ACHN (cell line): ENCODE measurements at places on chromosomes 11 and 22.
A peak's percentile ranks its signal among the peaks of the same experiment; 100 is the strongest.

DNA sequence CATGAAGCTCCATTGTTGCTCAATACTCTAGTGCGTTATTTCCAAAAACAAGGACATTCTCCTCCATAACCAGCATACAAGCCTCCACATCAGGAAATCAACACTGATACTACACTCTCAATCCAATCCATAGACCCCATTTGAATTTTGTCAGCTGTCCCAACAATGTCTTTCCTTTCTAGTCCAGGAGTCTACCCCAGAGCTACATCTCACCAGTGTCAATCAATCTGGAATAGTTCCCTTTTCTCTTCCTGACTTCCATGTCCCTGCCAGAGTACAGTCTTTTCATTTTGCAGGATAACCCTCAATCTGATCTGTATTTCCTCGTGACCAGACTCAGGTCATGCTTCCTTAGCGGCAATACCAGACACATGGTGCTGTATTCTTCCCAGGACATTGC is 43.0 kb downstream of the TCF20 start:
- DNase-seq, result no peak

DNA sequence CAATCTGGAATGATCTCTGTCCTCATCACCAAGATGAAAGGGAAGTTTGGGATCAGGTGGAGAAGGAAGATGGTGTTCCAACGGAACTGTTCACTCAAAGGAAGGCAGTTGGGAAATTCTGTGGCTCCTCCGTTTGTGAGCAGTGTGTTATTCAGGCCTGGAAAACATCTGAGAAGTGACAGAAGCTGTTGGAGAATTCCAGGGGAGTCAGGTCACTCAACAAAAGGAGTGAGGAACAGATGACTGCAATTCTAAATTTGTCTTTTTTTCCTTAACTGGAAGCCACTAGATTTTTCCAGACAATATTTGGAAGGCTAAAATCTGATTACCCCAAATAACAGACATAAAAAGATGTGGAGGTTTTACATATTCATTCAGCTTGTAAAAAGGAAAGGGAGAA is 107.8 kb downstream of the CD44 start:
- DNase-seq, result no peak

GRCh38 chr22:24156141-24156912 is 25.0 kb upstream of the SUSD2 start:
- DNase-seq, result peak; percentile 42

GRCh38 chr11:24247846-24248245 is 249.0 kb upstream of the LUZP2 start:
- no peak for DNase-seq

- DNase-seq, result no peak
These were observed 28.8 kb upstream of the CCDC188 start for GRCh38 chr22:20179455-20180244.

DNA sequence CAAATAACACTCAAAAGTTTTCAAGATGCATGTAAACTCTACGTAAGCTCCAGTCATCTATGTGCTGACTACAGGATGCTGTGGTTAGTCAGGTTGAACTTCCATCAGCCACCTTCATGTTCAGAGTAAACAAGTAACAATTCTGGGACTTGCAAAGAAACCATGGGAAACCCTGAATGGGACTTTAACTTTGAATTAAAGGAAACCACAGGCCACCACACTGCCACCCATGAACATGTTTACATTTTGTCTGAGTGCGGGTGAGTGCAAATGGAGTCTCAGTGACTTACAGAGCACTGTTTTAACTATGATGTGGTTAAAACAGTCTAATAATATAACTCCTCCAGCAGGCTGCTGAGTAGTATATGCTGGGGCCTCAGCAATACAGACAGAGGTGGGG is 12.9 kb upstream of the SYTL2 start:
- no peak for DNase-seq

DNA sequence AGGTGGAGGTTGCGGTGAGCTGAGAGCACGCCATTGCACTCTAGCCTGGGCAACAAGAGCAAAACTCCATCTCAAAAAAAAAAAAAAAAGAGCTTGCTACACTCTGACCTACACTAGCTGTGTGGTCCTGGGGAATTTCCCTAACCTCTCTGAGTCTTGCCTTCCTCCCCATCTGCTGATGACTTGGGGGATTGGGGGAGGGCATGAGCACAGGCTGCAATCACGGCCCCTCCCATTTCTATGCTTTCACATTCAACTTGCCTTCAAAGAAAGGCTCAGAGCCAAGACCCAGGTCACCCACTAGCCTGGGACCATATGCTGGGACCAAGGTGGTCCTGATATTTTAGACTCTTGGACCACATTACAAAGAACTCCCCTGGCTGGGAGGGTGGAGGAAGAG is 39.8 kb upstream of the TEF start:
- DNase-seq, result no peak

DNA sequence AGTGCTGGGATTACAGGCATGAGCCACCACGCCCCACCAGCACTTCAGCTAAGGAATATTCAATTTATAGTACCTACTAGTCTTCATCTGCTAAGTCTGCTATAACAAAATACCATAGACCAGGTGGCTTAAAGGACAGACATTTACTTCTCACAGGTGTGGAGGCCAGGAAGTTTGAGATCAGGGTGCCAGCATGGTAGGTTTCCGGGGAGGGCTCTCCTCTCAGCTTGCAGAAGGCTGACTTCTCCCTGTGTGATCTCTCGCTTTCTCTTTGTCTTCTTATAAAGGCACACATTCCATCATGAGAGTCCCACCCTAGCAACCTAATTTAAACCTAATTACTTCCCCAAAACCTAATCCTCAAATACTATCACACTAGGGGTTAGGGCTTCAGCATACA is 433.0 kb downstream of the INSC start:
- no peak for DNase-seq

DNA sequence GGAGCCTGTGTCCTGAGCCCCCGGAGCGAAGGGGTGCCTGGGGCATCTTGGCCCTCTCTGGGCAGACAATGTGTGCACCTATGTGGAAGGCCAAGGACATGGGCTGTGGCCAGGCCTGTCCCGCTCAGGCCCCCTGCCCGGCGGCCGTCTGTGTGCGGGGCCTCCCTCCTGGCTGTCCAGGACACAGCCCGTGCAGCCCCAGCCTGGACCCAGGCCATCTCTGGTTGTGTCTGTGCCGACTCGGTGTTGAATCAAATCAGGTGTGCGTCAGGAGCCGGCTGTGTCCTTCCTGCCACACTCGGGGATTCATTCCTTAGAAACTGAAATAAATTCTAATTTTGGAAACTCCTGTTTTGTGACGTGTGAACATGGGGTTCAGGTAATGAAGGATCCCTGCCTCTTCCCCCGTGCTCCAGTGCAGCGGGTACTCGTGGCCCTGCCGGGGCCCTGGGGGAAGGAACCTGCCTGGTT is 1.5 kb upstream of the SELENOO start:
- DNase-seq, result no peak

DNA sequence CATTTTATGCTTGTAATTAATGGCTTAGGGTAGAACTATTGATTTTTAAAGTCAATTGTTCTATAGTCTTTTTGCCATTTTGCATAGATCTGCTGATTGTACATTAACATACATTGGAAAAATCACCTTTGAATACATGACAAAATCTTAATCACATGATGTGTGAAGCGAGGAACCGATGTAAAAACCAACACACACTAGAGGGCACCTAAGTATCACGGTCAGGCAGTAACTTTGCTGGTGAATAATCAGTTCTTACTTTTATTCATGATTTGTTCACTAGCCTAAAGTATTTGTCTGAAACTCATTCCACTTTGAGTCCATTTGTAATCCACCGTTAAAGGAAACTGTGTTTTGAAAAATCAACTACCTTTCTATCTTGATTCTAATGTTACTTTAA is 28.2 kb downstream of the JHY start:
- DNase-seq, result peak; percentile 46

GRCh38 chr11:80041136-80042000 is 600.5 kb upstream of the TENM4 start:
- DNase-seq, result no peak

DNA sequence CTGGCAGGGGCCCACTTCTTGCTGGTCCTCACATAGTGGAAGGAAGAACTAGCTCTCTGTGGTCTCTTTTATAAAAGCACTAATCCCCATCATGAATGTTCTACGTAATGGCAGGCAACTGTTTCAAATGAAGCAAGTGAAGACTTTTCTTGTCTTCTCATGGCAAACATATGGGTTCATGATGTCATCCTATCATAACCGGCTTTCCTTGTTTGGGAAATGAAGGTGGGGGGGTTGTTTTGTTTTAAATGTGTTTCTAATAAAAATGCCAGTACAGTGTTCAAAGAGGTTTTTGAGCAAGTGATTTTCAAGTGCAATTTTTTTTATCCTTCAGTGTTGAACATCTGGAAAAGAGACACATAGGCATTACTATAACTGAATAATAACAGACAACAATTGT is 33.4 kb downstream of the REXO2 start:
- no peak for DNase-seq

GRCh38 chr22:50530877-50531545 is 1.2 kb upstream of the TYMP start:
- DNase-seq, result peak; percentile 84

DNA sequence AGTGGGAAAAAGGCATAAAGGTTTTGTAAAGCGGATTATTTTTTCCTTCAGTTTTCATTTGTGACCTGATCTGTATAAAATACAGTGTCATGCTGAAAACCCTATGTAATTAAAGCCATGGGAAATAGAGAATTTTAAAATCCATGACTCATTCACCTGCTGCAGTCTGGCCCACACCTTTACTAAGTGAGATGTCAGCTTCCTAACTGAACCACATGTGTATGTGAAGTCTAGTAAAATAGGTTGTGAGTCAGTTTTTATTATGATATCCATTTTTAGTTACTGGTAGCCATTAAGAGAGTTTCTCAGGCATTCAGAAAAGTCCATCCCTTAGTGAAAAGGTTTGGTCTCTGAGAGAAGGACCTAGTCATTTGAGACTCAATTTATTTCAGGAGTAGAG is 60.9 kb downstream of the TRIM44 start:
- no peak for DNase-seq

DNA sequence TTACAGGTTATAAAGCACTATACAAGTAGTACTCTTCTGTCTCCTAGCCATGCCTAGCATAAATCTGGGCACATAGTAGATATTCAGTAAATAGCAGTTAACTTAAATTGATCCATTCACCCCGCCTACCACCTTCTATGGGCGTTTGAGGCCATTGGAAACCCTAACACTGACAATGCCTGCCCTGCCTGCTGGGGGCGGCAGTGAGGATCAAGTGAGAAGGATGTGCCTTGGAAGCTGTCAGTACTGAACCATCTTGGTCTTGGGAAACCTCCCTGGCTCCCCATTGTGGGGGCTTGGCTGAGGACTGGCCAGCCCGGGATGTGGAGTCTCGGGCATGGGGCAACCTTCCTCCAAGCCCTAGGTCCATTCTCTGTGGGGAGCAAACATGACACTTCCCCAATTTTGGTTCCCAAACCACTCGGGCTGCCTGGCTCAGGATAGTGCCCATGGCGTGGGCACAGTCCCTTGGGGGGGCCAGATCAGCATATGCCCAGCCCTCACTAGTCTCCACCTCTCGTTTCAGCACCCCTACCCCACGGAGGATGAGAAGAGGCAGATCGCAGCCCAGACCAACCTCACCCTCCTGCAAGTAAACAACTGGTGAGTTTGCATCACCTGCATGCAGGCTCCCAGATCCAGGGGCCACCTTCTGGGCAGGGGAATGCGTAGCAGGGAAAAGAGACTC is 67.4 kb downstream of the FEZ1 start:
- no peak for DNase-seq

- no peak for DNase-seq
These were observed 2.0 kb upstream of the PRDM11 start for GRCh38 chr11:45144126-45145082.

GRCh38 chr22:27564806-27565205 is 236.8 kb downstream of the MN1 start:
- DNase-seq, result no peak

- peak; percentile 85 for DNase-seq
These were observed at the start of gene TOMM22 for GRCh38 chr22:38681582-38682335. Gene TOMM22, plus strand, starts transcription at chr22:38681957. Its CDS starts 22 bp downstream, at chr22:38681979.

DNA sequence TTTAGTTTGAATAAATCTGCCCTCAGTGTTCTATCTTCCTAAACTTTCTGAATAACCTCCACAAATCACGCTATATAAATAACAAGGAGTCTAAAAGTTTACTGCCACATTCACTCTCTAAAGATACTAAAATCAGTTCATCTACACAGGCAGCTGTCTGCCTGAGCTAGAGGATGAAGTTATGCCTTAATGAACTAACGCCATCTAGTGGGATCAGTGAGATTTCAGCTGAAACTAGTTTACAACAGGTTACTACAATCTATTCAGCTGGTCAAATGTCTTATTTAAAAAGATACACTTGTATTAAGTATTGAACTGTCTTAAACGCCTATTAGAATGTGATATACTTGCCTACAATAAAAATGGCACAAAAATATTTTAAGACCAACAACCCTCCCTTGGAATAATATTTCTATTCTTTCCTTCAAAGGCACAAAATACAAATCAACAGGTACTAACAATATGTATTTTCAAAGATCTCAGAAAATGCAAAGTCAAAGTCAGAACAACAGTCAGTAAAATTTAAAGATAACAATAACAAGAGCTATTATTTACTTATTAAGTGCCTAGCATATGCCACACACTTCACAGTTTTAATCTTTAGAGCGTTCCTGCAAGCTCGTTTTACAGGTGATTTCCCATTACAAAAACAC is 84.1 kb downstream of the LARGE2 start:
- peak; percentile 69 for DNase-seq

- DNase-seq, result peak; percentile 95
These were observed 37.3 kb upstream of the RBFOX2 start for GRCh38 chr22:36065775-36066544.

DNA sequence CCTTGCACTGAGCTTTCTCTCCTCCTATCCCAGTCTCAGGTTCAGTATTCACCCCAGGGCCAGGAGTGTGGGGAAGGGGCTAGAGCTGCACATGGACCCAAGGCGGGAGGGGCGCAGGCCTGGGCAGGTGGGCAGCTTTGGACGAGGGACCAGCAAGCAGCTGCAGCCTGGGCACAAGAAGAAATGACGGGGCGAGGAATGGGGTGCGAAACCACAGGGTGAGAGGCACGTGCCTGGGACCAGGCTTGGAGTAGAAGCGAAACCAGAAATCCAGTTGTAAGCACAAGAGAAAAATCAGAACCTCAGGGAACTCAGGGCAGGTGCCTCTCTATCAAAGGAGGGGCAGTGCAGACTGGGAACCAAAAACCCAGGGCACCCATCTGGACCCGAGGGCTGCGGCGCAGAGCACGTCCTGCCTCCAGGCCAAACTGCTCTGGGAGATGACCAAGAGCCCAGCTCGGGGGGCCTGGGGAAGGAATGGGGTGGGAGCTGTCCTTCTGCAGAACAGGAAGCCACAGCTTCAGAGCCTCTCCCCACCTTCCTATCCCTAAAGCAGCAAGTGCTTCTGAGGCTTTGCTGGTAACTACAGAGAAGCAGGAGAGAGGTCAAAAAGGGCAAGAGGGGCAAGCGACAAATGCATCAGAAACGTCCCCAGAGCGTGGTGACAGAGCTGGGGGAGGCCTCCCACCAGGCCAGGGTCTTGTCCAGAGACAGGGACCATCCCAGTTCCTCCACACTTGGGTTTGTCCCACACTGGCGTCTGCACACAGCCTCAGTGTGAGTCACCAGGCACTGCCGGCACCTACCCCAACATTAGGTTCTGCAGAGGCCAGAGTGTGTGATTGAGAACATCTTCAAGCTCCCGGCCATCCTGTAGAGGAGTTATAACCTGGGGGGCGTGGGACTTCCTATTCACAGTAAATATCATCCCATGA is 18.3 kb upstream of the TMPRSS4 start:
- no peak for DNase-seq
